ENCODE measurements at places on chromosomes 4 and X.

DNA sequence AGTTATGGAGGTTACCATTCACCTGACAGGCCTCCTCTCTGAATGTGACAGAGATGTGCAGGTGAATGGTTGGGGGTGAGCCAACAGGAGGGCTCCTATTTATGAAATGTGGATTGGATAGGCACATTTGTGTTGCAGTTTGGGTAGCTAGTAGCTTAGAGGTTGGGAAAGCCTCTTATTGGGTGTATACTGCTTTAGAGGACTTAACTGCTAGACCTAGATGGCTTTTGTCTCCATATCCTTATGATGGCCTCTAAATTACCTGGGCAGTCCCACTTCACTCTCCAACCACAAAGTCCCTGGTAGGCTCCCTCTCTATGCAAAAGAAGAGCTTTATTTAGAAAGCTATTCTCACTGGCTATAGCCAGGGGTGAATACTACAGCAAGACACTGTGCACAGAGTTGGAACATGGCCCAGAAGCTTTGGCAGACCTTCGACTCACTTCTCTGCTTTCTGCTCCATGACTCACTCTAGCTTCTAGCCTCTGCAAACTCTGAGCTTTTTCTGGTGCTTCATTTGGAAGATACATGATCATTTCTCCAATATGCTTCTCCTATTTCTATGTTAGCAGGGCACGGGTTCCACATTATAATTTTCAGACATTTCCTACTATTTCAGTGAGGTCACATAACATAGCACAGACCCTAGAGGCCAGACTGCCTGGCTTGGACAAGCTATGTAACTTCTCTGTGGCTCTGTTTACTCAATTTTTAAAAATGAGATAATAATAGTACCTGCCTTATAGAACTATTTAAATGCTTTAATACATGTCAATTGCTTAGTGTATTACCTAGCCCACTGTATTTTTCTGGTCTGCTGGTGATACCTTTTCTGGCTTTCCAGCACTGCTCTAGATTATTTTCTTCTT, 6.0 kb upstream of the VGLL1 start:
- no peak overlapping the region for H3K4me3 ChIP-seq
- H3K27me3 ChIP-seq: no peaks in the 10 kb centered on the region

- H3K27me3 ChIP-seq: no peaks in the 10 kb centered on the region
- H3K4me3 ChIP-seq: no peak overlapping the region
- H3K4me1 ChIP-seq: no peaks in the 10 kb centered on the region
- H3K27ac ChIP-seq: no peak overlapping the region
- no peak for DNase-seq
Measured at GRCh38 chrX:153700376-153700945, 12.7 kb downstream of the SLC6A8 start.

DNA sequence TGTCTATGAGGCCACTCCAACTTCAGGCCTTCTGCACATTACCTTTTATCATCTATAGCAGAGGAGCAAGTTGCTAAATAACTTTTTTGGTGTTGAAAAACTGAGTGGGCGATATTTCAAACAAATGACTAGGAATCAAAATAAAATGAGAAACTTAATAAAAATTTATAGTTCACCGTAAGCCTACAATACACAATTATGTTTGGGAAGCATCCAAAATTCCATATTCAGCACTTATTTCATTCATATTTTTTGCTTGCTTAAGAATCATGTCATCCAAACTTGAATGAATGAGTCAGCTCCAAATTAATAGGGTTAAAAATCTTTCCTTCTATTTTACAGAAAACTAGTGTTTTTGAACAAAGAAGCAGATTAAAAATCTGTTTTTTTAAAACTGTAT, 119.1 kb downstream of the SH3RF1 start:
- no peak overlapping the region for H3K4me3 ChIP-seq
- no peak overlapping the region for H3K27ac ChIP-seq
- H3K4me1 ChIP-seq: peaks cover 1% of the 10 kb centered on the region
- H3K27me3 ChIP-seq: no peaks in the 10 kb centered on the region
- DNase-seq: no peak

GRCh38 chr4:38805530-38806145, 1.0 kb upstream of the TLR1 start:
- peak overlapping the region; percentile 72 for H3K4me3 ChIP-seq
- H3K36me3 ChIP-seq: no peaks in the 10 kb centered on the region
- H3K27ac ChIP-seq: no peak overlapping the region
- peaks cover 1% of the 10 kb centered on the region for H3K4me1 ChIP-seq
- no peaks in the 10 kb centered on the region for H3K27me3 ChIP-seq

- H3K4me1 ChIP-seq: no peaks in the 10 kb centered on the region
- H3K36me3 ChIP-seq: peaks cover 2% of the 10 kb centered on the region
- DNase-seq: no peak
- H3K27ac ChIP-seq: no peak overlapping the region
Measured at GRCh38 chrX:37690119-37690518, 4.5 kb downstream of the XK start.

GRCh38 chr4:53424280-53424679, 46.8 kb downstream of the FIP1L1 start:
- no peaks in the 10 kb centered on the region for H3K4me1 ChIP-seq
- no peak overlapping the region for H3K27ac ChIP-seq
- DNase-seq: no peak
- H3K27me3 ChIP-seq: no peaks in the 10 kb centered on the region

- no peaks in the 10 kb centered on the region for H3K36me3 ChIP-seq
- DNase-seq: no peak
- H3K4me1 ChIP-seq: no peaks in the 10 kb centered on the region
- H3K4me3 ChIP-seq: no peak overlapping the region
- no peaks in the 10 kb centered on the region for H3K27me3 ChIP-seq
- no peak overlapping the region for H3K27ac ChIP-seq
Measured at GRCh38 chr4:115128037-115128436, 14.6 kb upstream of the NDST4 start.

DNA sequence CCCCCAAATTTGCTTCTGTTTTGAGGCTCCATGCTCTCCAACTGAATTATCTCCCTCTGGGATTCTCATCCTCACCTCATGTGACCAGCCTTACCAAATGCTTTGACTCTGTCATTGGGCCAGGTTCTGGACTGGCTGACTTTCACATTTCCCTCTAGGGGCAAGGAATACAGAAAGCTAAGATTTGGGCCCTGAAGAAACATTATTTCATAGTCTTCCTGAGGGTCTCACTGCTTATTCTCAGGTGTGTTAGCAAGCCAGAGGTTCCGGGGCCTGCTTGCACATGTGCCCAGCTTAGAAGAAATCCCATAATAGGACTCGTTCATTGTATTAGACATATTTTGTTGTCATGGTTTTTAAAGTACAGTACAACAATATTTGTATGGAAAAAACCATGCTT, 62.6 kb upstream of the TEX13D start:
- no peaks in the 10 kb centered on the region for H3K36me3 ChIP-seq
- H3K27me3 ChIP-seq: no peaks in the 10 kb centered on the region
- H3K4me3 ChIP-seq: no peak overlapping the region
- no peak for DNase-seq

GRCh38 chr4:82495666-82496065, 65.3 kb downstream of the ENOPH1 start:
- no peaks in the 10 kb centered on the region for H3K4me1 ChIP-seq
- H3K27ac ChIP-seq: no peak overlapping the region
- H3K4me3 ChIP-seq: no peak overlapping the region
- no peaks in the 10 kb centered on the region for H3K36me3 ChIP-seq

- DNase-seq: no peak
- H3K4me1 ChIP-seq: no peaks in the 10 kb centered on the region
Measured at GRCh38 chr4:66911880-66912279, 633.4 kb downstream of the CENPC start.

DNA sequence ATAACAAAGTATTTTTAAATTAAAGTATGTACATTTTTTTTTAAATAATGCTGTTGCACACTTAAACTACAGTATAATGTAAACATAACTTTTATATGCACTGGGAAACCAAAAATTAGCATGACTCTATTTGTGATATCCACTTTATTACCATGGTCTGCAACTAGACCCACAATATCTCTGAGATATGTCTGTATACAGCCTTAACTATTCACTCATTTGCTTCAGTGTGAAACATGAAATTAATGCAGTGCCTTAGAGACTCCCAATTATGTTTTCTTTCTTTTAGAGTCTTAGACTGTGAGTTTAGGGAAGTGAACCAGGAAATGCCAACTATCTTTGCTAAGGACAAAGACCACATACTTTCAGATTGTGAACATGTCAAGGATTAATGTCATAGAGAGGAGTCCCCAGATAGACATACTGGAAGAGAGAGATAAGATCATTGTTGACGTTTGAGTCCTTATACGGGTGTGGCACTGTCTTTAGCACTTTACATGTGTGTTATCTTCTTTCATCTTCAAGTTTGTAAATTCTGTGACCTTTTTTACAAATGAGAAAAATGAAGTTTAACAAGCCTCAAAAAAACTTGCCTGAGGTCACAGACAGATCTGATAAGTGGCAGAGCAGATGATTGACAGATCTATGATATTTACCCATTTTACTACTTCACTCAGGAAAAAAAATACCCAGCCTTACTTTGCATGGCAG, 23.2 kb downstream of the CXorf58 start:
- DNase-seq: no peak
- no peaks in the 10 kb centered on the region for H3K27me3 ChIP-seq
- no peaks in the 10 kb centered on the region for H3K36me3 ChIP-seq
- H3K4me3 ChIP-seq: no peak overlapping the region

DNA sequence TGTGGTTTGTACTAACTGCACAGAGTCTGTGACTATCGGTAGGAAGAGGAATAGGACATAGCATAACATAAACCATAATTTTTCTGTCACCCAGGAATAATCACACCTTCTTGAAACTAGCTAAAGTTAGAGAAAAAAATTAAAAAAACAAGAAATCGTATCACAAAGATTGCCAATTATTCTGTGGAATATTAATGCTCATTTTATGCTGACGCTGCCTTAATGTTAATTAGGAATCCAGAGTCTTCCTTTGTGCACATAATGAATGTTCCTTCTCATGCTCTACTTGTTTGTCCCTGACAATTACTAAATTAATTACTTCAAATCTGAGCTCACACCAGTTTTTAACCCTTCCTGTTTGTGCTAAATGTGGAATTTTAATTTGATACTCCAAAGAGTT, 772.7 kb upstream of the EPHA5 start:
- H3K36me3 ChIP-seq: no peaks in the 10 kb centered on the region
- H3K27ac ChIP-seq: no peak overlapping the region
- no peaks in the 10 kb centered on the region for H3K4me1 ChIP-seq
- H3K4me3 ChIP-seq: no peak overlapping the region
- no peak for DNase-seq

- no peaks in the 10 kb centered on the region for H3K27me3 ChIP-seq
- no peaks in the 10 kb centered on the region for H3K36me3 ChIP-seq
- no peak for DNase-seq
- no peaks in the 10 kb centered on the region for H3K4me1 ChIP-seq
Measured at GRCh38 chr4:19285146-19285545, 966.6 kb upstream of the SLIT2 start.

GRCh38 chr4:84451546-84451945, 47.5 kb downstream of the NKX6-1 start:
- H3K27ac ChIP-seq: no peak overlapping the region
- no peaks in the 10 kb centered on the region for H3K4me1 ChIP-seq
- no peak for DNase-seq
- no peak overlapping the region for H3K4me3 ChIP-seq

GRCh38 chr4:105088110-105088879, 58.4 kb upstream of the TET2 start:
- H3K27ac ChIP-seq: no peak overlapping the region
- no peaks in the 10 kb centered on the region for H3K36me3 ChIP-seq
- DNase-seq: no peak
- H3K4me1 ChIP-seq: peaks cover 1% of the 10 kb centered on the region

DNA sequence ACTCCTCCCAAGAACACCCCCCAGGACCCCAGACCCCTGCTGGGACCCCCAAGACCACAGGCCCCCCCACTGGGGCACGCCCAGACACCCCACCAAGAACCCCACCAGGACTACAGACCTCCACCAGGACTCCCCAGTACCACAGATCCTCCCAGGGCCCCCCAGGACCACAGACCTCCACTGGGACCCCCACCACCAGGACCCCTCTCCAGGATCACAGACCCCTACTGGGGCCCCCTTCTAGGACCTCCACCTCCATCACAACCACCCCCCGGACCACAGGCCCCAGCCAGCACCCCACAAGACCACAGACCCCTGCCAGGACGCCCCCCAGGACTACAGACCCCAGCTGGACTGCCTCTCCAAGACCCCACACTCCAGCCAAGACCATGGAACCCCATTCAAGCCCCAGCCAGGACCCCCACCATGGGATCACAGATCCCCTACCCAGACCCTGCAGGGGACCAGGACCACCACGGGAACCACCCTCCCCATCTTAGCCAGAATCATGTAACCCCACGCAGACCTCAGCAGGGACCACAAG, 855 bp upstream of the DHRSX start:
- no peaks in the 10 kb centered on the region for H3K36me3 ChIP-seq
- no peak overlapping the region for H3K4me3 ChIP-seq
- no peak for DNase-seq
- H3K27me3 ChIP-seq: no peaks in the 10 kb centered on the region
- no peak overlapping the region for H3K27ac ChIP-seq

DNA sequence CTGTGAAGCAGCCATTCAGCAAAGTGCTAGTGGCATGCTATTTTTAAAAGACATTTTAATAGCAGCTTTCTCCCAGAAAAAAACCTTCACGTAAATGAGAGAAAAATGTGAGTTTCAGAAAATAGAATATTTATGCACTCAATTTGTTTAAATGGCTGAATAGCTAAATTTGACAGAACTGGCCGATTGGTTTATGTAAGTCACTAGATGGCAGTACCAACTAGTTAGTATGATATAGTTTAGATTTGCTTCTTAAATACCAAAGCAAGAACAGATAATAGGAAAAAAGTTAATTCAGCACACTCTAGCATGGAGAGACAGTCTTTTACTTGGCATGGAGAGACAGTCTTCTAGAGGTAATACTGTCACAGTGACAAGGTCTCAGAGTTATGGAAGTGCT, 250.1 kb downstream of the SNCA start:
- H3K27me3 ChIP-seq: no peaks in the 10 kb centered on the region
- no peaks in the 10 kb centered on the region for H3K4me1 ChIP-seq
- H3K27ac ChIP-seq: no peak overlapping the region
- no peaks in the 10 kb centered on the region for H3K36me3 ChIP-seq
- no peak for DNase-seq
- H3K4me3 ChIP-seq: no peak overlapping the region

- H3K4me3 ChIP-seq: no peak overlapping the region
- peak; percentile 77 for DNase-seq
- no peak overlapping the region for H3K27ac ChIP-seq
Measured at GRCh38 chr4:139656614-139657486, 8.8 kb upstream of the MGST2 start.

DNA sequence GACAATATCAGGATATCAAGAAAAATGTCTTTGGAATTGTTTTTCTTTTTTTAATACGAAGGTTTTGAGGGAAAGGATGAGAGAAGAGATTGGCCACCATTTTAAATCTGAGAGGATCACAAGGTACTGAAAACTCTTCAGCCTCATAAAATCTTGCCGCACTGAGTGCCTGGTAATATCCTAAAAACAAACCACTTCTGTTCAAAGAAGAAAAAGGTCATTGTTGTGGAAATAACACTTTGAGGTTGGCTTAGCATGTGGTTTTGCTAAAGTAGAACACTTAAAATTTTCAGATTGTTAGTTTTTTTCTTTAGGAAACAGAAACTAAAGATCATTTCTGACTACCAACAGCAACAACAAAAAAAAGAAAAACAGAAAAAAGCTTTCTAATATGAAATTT, 1.0 kb upstream of the CLDN22 start:
- H3K4me3 ChIP-seq: no peak overlapping the region
- H3K27me3 ChIP-seq: no peaks in the 10 kb centered on the region
- no peak overlapping the region for H3K27ac ChIP-seq
- no peak for DNase-seq
- H3K4me1 ChIP-seq: no peaks in the 10 kb centered on the region

All from aorta (tissue), 5 donors.